ENCODE measurements at places on chromosomes 11 and 22.
A peak's percentile ranks its signal among the peaks of the same experiment; 100 is the strongest.

DNA sequence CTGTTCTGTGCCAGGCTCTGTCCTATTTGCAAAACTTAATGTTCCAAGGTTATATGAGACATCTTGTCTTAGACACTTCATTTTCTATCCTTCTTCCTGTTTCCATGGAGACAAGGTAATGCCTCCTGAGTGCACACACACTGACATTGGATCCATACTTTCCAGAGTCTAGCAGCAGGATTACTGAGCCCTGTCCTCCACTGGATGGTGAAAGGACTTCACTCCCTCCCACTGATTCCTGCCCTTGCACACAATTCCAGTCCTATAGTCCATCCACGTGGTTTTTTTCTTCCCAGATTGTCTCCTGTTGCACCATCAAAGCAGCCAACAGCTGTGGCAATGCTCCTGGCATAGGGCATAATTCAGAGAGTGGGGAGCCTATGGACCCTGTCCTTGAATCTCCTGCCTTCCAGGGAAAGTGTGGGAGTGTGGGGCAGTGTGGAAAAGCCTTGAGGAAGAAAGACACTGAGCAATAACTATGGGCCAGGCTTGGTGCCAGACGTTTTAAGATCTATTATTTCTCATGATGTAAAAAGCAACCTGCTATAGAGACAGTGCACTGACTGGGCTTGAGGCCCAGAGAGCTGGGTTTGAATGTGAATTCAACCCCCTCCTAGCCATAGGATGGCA is 31.3 kb downstream of the SERPINH1 start:
- no peak overlapping the region for H3K27ac ChIP-seq
- H3K27me3 ChIP-seq: no peaks in the 10 kb centered on the region
- no peak overlapping the region for H3K4me3 ChIP-seq
- H3K4me1 ChIP-seq: peaks cover 25% of the 10 kb centered on the region
- no peak for DNase-seq
- no peaks in the 10 kb centered on the region for H3K36me3 ChIP-seq

DNA sequence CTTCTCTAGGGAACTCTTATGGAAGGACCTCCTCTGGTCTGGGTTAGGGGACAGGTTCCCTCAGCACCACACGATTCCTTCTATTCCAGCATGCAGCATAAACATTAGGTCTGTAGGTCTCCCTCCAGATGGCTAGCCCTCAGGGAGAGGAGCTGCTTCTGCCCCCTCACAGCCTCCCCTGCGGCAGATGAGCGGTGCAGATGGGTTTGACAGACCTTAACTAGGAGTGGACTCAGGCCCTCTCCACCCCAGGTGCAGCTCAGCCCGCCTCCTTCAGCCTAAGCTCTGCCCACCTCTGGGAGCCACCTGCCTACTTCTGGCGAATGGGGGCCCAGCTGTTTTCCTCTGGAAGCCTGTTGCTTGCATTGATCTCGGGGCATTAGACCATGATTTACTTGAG is 55.7 kb upstream of the EIF3D start:
- H3K27ac ChIP-seq: no peak overlapping the region
- H3K4me3 ChIP-seq: no peak overlapping the region
- peaks cover 97% of the 10 kb centered on the region for H3K27me3 ChIP-seq
- no peak for DNase-seq
- H3K36me3 ChIP-seq: no peaks in the 10 kb centered on the region
- H3K4me1 ChIP-seq: no peaks in the 10 kb centered on the region

GRCh38 chr11:133787379-133788141 is 57.8 kb downstream of the SPATA19 start:
- H3K4me3 ChIP-seq: peak overlapping the region; percentile 59
- H3K36me3 ChIP-seq: no peaks in the 10 kb centered on the region
- H3K27ac ChIP-seq: no peak overlapping the region
- DNase-seq: peak; percentile 61

DNA sequence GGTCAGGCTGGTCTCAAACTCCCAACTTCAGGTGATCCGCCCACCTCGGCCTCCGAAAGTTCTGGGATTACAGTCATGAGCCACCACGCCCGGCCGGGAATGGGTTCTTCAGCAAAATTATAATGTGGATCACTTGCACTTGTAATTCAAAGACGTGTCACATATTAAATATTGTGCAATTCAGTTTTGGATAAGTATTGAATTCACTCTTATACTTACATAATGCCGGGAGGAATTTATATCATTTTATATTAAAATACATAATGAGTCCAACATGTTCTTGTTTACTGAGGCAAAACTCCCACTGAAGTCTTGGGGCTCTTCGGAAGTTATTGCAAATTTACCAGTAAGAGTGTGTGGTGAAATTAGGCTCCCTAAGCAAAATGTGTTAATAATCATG is 635.2 kb upstream of the LUZP2 start:
- H3K4me1 ChIP-seq: no peaks in the 10 kb centered on the region
- DNase-seq: no peak
- no peak overlapping the region for H3K4me3 ChIP-seq
- H3K27ac ChIP-seq: no peak overlapping the region

- H3K4me3 ChIP-seq: peak overlapping the region; percentile 95
- H3K4me1 ChIP-seq: peaks cover 84% of the 10 kb centered on the region
- no peaks in the 10 kb centered on the region for H3K27me3 ChIP-seq
- H3K27ac ChIP-seq: peak overlapping the region; percentile 100
- H3K36me3 ChIP-seq: peaks cover 61% of the 10 kb centered on the region
Observed at GRCh38 chr11:207863-208180, 314 bp downstream of the RIC8A start.

DNA sequence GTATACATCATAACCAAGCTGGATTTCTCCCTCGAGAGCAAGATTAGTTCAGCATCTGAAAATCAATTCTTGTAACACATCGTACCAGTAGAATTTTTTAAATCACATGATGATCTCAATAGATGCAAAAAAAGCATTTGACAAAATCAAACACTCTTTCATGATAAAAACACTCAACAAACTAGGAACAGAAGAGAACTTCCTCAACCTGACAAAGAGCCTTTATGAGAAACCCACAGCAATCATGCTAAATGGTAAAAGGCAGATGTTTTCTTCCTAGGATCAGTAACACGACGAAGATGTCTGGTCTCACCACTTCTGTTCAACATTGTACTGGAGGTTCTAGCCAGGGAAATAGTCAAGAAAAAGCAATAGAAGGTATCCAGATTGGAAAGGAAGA is 34.1 kb upstream of the TMPRSS4 start:
- no peak overlapping the region for H3K27ac ChIP-seq
- H3K27me3 ChIP-seq: peaks cover 20% of the 10 kb centered on the region
- no peak overlapping the region for H3K4me3 ChIP-seq
- DNase-seq: no peak
- no peaks in the 10 kb centered on the region for H3K36me3 ChIP-seq

- no peak overlapping the region for H3K4me3 ChIP-seq
- no peak for DNase-seq
- peaks cover 21% of the 10 kb centered on the region for H3K27me3 ChIP-seq
- H3K27ac ChIP-seq: no peak overlapping the region
- no peaks in the 10 kb centered on the region for H3K36me3 ChIP-seq
Observed at GRCh38 chr11:126700768-126701519, 299.6 kb downstream of the KIRREL3 start.

DNA sequence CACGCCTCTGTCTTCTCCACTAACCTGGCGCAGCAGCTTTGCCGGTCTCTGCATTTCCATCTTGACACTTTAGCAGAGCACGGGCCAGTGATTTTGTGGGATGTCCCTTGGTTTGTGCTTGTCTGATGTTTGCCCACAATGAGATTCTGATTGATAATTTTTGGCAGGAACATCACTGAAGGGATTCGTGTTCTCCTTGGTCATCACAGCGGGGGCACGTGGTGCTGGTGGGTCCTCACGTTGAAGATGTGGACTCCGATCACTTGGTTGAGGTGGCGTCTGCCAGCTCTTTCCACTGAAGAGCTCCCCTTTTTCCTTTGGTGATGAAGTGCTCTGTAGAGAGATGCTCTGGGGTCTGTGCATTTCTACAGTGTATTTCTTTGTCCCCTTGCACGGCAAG is 37.2 kb downstream of the TBC1D22A start:
- H3K27ac ChIP-seq: no peak overlapping the region
- peaks cover 26% of the 10 kb centered on the region for H3K4me1 ChIP-seq
- H3K4me3 ChIP-seq: no peak overlapping the region
- no peak for DNase-seq

DNA sequence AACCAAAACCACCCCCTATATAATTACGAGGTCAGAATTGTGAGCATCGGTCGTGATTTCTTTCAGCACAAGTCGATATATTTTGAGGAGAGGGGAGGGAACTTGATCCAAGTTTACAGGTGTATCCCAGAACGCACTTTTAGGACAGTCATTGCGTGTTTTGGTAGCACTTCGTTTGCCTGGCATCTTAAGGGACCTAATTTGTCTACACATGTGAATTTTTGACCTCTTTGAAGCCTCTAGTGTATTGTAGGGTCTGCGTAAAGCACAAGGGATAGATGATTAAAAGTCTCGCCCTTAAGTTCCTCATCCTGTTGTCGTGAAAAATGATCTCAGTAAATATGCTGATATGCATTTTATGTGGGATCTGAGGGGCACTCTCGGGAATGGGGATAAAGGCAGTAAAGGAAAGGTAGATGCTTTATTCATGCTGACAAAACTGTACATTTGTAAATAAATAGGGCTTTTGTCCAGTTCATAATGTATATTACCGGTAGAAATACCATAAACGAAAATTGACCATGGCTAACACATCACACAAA is 632 bp upstream of the CCDC34 start:
- peaks cover 26% of the 10 kb centered on the region for H3K4me1 ChIP-seq
- peaks cover 12% of the 10 kb centered on the region for H3K36me3 ChIP-seq
- H3K4me3 ChIP-seq: peak overlapping the region; percentile 89
- no peaks in the 10 kb centered on the region for H3K27me3 ChIP-seq
- DNase-seq: no peak
- peak overlapping the region; percentile 62 for H3K27ac ChIP-seq

GRCh38 chr11:59779487-59779886 is 24.3 kb downstream of the STX3 start:
- H3K4me1 ChIP-seq: peaks cover 27% of the 10 kb centered on the region
- no peak for DNase-seq
- H3K27me3 ChIP-seq: no peaks in the 10 kb centered on the region
- H3K27ac ChIP-seq: no peak overlapping the region
- no peak overlapping the region for H3K4me3 ChIP-seq

DNA sequence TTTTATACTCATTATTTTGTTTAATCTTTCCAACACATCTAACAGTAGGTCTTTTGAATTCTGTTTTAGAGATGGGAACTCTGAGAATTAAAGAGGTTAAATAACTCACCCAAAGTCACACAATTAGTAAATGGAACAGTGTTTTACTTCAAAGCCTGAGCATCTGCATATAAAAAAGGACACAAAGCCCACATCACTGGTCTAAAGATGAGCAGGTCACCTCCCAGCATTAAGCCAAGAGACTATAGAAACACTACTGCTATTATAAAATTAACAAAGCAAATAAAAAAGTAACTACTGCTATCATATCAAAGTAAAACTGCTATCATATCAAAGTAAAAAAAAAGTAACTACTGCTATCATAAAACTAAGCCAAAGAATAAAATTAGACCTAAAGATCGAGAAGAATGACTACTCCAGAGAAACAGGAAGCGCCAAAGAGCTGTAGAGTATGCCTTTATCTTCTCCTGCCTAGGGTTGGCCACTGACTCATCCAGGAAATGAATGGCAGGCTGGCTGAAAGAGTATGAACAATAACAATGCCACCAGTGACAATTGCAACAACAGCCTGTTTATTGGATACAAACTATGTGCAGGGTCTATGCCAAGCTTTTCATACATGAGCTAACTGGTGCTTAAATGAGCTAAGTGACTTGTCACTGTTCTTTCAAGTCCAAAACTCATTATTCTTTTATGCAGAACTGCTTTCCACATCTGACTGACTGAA is 1153.0 kb upstream of the TENM4 start:
- H3K27ac ChIP-seq: no peak overlapping the region
- DNase-seq: no peak
- H3K4me1 ChIP-seq: no peaks in the 10 kb centered on the region
- no peaks in the 10 kb centered on the region for H3K36me3 ChIP-seq
- H3K4me3 ChIP-seq: no peak overlapping the region
- no peaks in the 10 kb centered on the region for H3K27me3 ChIP-seq

DNA sequence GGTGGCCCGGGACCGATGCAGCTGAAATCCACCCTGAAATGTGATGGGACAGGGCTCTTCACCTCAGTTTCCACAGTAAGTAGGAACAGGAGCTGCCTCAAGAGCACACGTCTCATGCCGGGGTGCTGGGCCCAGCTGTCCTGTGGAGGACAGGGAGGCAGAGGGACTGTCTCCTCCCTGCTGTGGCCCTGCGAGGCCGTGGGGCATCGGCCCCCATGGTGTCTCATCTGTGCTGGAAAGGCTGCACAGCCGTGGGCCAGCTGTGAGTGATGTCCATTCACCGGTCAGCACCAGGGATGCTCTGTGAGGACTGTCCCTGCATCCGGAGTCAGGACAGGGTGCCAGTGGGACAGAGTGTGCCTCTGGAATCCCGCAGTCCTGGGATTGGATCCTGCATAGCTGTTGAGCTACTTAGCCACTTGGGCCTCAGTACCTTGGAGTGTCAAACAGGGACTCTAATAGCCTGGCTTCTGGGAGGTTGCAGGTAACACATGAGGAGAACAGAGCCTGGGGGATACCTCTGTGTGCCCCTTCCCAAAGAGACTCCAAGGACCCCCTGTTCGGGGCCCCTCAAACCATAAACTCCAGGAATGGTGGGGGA is 16.5 kb downstream of the TRPM5 start:
- H3K36me3 ChIP-seq: no peaks in the 10 kb centered on the region
- H3K4me3 ChIP-seq: no peak overlapping the region
- DNase-seq: no peak
- peaks cover 18% of the 10 kb centered on the region for H3K27me3 ChIP-seq
- H3K4me1 ChIP-seq: no peaks in the 10 kb centered on the region

DNA sequence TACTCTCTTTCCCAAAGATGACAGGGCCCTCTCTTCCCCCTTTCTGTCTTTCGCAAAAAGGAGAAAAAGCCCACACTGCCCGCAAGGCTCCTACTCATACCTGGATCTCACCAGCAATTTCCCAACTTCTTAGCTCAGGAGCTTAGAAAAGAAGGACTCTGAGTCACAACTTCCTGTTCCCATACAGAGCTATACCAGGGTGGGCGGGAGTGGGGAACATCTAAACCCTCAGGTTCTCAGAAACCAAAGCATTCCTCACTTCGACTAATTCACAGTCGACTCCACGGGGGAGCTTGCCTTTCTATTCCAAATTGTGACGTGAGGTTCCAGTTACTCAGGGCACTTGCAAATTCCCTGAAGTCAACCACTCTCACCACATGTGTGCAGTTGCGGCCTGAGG is 61.9 kb downstream of the MTNR1B start:
- no peaks in the 10 kb centered on the region for H3K36me3 ChIP-seq
- H3K4me1 ChIP-seq: no peaks in the 10 kb centered on the region
- no peaks in the 10 kb centered on the region for H3K27me3 ChIP-seq

- no peak overlapping the region for H3K27ac ChIP-seq
- H3K36me3 ChIP-seq: peaks cover 15% of the 10 kb centered on the region
- H3K4me1 ChIP-seq: peaks cover 77% of the 10 kb centered on the region
- no peaks in the 10 kb centered on the region for H3K27me3 ChIP-seq
Observed at GRCh38 chr11:106014620-106015019, 7.4 kb downstream of the MSANTD4 start.
